ENCODE measurements at places on chromosomes 3 and 15.

GRCh38 chr3:138890555-138891187 lies 55.9 kb upstream of the PIK3CB start:
- DNase-seq, result no peak

- DNase-seq, result no peak
Measured at GRCh38 chr15:41570764-41571163, 11.8 kb downstream of the TYRO3 start.

DNA sequence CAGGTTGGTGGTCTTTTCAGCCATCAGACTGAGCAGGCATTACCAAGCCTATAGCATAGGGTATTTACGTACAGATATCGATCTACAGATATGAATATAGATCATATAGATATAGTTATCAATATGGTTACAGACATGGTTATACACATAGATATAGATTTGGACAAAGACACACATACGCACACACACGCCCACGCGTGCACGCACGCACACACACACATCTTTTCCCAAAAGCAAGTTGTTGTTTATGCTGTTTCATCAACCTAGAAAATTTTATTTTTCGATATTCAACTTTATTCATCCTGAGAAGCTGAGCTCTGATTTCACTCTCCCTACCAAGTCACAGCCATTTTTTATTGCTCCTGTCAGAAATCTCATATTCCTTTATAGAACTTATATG lies 309.1 kb downstream of the NLGN1 start:
- DNase-seq, result no peak

GRCh38 chr3:171811295-171811912 lies 1.1 kb upstream of the PLD1 start:
- no peak for DNase-seq

DNA sequence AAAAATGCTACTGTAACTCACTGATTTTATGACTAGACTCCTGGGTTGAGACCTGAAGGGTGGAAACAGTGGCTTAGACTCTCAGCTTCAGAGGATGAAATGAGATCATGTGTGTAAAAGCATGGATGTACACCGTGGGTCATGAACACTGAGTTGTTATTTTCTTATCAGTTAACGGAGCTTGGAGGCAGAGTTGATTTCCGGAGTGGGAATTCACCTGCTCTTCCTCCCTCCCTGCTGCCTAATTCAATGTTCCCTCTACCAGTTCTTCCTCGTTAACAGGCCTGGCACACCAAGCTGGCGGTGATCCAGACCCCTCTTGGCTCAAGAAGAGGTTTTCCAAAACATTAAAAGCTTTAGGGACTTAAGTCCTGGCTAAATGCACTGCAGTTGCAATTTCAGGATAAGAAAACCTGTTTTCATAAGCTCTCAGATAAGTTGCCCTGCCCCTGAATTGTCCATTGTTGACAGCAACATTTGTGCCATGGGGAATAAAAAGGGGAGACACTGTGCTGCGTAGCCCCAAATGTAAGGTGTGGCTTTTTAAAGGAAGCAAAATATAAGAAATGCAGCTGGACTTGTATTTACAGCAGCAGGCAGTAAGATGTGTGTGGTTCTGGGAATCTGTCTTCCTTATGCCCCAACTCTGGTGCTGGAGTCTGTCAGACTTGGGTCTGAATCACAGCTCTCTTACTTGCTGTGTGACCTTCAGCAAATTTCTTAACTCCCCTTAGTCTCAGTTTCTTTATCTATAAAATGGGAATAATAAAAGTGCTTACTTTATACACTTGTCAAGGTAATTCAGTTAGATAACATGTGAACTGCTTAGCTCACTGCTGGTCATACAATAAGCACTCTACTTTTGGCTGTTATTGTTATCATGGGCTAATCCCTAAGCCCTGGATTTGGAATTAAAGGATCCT lies 9.9 kb downstream of the PDIA5 start:
- DNase-seq, result no peak

Measured in stimulated activated CD4-positive, alpha-beta T cell treated with anti-CD3 and anti-CD28 coated beads, Interleukin-4, amount 100 ng/mL, for 1 hour (primary cell).